MCF 10A (cell line): ENCODE measurements at places on chromosomes 6 and 20.
A peak's percentile ranks its signal among the peaks of the same experiment; 100 is the strongest.

DNA sequence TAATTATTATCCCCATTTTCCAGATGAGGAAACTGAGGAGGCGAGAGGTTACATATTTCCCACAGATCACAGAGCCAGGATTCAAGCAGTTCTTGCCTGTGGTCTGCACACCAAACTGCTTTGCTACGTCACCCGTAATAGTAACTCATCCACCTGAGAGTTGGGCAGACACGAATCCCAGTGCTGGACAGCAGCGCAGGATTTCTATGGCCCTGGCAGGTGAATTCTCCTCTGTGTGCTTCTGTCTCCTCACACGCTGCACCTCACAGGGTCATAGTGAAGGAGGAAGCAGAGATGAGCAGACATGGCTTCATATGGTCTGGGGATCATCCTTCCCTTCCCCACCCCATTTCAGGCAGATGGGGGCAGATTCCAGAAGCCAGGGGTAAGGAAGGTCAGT lies 127.0 kb upstream of the LRFN2 start:
- no peak for DNase-seq

DNA sequence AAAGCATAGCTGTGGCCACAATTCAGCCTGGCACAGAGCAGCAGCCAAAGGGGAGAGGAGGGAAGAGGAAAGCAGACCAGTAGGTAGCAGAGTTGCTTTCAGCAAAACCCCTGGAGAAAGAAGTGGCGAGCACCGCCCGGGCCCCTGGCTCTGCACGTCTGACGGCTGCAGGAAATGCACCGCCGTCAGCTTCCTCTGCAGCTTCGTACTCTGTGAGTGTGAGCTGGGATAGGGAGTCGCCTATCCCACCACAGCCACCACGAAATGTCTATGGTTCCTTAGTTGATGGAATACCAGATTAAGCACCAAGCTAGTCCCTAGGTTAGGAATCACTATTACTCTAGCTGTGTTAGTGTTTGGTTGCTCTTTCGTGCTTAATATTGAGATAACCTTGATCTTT lies 79.9 kb upstream of the NAA20 start:
- no peak for DNase-seq

- peak; percentile 41 for DNase-seq
Observed at GRCh38 chr6:55777469-55777868, 97.9 kb downstream of the BMP5 start.

- DNase-seq, result no peak
Observed at GRCh38 chr6:117304446-117304845, 39.1 kb downstream of the VGLL2 start.

- DNase-seq, result no peak
Observed at GRCh38 chr20:51121272-51121671, 98.4 kb upstream of the KCNG1 start.

DNA sequence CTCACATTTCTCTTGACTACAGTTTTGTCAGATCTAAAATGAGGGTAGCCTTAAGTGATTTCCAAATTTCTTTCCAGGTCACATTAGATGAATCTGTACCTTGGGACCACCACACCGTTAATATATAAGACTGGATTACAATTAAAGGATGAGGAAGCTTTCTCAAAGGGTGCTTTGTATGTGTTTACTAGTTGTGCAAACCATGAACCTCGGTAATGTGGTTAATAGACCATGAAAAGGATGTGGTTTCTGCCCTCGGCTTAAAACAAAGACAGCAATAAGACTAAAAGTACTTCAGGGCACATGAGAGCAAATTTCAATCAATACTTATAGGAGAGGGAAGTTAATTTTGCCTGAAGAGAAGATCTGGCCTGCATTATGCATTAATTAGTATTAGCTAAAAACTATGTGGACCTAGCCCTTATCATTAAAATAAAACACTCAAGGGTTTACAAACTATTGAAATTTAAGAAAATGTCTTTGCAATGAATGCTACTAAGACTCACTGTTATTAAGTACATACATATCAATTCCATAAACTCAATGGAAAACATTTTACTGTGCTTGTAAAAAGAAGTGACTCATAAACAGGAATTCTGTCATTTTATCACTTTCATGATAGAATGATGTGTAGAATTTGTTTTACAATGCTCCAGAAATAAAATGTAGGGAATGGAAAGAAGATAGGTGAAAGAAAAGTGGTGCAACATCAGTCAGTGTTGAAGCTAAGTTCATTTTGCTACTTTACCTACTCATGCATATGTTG lies 936 bp upstream of the TMX4 start:
- DNase-seq, result no peak

- peak; percentile 68 for DNase-seq
Observed at GRCh38 chr20:49676581-49677291, 36.9 kb downstream of the B4GALT5 start.

- no peak for DNase-seq
Observed at GRCh38 chr6:109222848-109223247, 127.5 kb downstream of the CEP57L1 start.
